ENCODE measurements at places on chromosomes 6 and 20.

GRCh38 chr6:154297210-154297609, 59.4 kb downstream of the IPCEF1 start:
- DNase-seq: no peak

DNA sequence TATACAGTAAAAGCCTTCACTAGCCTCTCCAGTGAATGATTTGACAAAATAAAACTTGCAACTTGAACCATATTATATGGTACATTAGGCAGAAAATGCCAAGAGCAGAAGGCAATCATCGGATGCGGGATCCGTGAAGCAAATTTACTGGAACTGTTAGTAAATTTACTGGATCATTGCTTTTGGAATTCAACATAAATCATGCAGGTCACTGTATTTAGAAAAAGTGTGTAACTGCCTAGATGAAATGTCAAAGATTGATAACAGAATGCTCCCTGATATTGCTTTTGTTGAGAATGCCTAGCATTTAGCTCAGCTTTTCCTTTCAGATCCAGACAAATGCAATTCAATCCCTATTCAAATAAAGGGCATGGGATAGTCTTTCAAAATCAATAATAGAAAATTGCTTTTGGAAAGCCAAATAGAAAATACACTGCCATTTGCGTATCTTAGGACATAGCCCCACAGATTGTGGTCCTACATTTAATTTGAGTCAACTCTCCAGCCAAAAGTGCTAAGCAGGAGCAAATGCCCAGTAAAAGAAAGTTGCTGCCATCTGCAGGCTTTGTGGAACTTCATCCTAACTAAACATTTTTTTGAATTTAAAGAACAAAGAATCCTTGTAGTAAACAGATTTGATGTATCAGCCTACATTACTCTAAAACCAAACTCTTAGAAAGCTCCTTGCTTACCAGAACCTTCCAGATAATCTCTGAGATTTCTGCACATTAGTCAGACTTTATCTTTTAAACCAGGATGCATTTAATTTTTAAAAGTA, 109.5 kb upstream of the HSF2 start:
- no peak for DNase-seq

GRCh38 chr6:45026003-45026516, 302.1 kb upstream of the RUNX2 start:
- no peak for DNase-seq

- DNase-seq: peak; percentile 5
Observed at GRCh38 chr6:69232911-69233448, 563.8 kb downstream of the LMBRD1 start.

GRCh38 chr20:57513199-57513598, 11.7 kb downstream of the CTCFL start:
- no peak for DNase-seq

DNA sequence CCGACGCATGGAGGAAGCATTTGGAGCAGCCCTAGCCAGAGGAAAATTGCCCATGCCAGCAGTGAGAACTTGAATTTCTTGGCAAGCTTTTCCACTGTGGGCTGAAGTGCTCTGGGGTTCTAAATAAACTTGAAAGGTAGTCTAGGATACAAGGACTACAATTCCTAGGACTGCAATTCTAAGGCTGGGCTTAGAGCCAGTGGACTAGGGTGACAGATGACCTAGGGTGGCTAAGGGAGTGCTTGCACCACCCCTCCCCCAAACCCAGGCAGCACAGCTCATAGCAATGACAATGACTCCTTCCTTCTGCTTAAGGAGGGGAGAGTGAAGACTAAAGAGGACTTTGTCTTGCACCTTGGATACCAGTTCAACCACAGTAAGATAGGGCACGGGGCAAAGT, 122.3 kb downstream of the THBS2 start:
- no peak for DNase-seq

DNA sequence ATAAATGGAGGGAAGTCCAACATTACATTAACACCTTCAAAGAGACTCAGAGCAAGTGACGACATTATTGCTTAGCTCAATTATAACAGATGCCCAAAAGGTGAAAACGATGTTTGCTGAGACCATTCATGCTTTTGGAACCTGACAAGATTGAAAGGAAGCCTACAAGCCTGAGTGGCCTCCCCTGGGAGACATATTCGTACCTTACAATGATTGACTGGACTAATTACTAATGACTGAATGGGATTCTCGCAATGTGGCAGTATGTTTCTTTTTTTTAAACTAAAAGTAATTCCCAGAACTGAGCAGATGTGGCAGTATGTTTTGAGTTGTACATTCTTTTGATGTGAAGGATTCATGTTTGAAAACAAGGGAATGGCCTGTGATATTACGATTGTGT, 49.9 kb downstream of the VEGFA start:
- DNase-seq: no peak

- DNase-seq: no peak
Observed at GRCh38 chr6:147046141-147046877, 157.9 kb upstream of the STXBP5 start.

GRCh38 chr6:16127471-16127870, 1.4 kb upstream of the MYLIP start:
- DNase-seq: no peak

DNA sequence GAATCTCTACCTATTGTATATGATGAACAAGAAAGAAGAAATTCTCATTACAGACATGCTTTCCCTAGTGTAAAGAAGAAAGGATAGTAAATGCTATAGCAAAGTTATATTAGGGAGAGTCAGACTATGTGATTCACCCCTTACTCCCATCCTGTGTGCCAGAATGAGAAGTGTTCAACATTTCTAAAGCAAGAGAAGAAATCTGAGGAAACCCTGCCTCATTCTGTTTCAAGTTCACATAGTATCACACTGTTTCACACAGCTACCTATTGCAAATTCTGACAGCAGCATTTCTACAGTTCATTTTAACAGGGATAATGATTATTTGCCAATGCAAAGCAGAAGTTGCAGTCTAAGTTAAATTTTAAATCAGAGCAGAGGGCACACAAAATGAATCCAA, 267.2 kb upstream of the TCF21 start:
- DNase-seq: no peak

DNA sequence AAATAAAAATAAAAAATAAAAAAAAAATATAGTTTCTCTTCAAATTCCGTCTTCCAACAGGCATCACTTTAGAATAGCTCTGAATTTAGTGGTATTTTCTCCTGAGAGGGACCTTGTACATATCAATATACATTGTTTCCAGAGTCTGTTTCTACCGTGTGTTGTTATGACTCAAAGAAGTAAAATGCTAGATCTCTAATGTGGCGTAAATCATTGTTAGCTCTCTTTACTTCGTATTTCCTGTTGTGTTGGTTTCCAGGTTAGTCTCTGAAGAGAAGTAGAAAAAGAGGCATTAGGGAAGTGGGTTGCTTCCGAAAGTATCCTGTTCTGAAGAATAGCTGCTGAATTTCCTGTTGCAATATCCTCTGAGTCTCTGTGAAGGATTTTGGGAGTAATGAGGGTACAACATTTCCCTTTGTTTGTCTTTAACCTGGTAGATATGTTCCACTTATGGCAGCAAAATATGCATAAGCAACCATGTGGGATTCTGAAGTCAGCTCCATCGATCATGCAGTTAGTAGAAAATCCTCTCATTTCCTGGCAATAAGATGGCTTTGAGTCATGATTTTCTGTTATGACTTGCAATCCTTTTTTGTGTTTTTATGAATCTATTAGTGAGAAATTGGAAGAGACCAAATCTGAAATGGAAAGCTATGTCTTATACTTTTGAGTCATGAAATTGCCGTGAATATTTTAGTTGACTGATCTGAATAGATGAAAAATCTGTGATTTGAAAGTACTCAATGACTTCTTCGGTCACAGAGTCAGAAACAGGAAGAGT, 42.0 kb upstream of the MCHR2 start:
- no peak for DNase-seq

All from CD8-positive, alpha-beta T cell (primary cell).